Jurkat, Clone E6-1 (cell line): ENCODE measurements at places on chromosomes 1 and 21.

- DNase-seq = no peak
These were observed 2.4 kb downstream of the CCDC17 start for GRCh38 chr1:45621501-45621836.

- peak; percentile 30 for DNase-seq
These were observed 89.0 kb downstream of the URB2 start for GRCh38 chr1:229714964-229715603.

- no peak for DNase-seq
These were observed 114.2 kb upstream of the ATP1A1 start for GRCh38 chr1:116258668-116259419.

GRCh38 chr1:39195166-39196111, 9.1 kb upstream of the MACF1 start:
- DNase-seq = peak; percentile 78

GRCh38 chr1:205318231-205318991, 3.1 kb downstream of the NUAK2 start:
- no peak for DNase-seq

DNA sequence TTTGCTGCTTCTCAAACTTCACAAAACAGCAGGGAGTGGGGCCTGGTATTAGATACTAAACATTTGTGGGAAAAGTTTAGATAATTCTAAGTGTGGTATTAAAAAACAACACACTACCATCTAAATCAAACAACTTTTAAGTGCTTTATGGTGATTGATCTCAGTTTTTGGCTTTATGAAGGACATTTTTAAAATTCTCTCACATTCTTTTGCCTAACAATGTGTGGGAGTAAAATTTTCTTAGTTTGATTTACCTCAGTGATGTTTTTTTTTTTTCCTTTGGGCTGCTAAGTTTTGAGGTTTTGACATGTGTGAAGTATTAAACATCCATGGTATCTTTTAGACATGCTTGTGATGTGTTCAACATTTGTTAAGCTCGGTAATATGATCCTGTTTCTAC, 116.2 kb downstream of the DISP1 start:
- DNase-seq = no peak

DNA sequence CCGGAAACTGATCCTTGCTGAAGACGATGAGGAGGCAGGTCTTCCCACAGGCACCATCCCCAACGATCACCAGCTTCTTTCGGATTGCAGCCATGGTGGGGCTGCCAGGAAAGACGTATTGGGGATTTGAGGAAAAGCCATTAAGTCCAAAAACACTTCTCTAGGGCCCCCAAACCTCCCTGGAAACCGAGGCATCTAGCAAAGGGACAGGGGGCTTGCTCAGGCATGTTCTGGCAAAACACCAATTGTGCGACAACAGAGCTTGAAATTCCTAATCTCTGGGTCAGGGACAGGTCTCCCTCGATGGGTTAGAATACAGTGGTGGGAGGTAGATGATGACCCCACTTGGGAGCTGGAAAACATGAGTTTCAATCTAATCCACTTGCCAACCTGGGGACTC, 3.2 kb downstream of the RHOC start:
- no peak for DNase-seq

DNA sequence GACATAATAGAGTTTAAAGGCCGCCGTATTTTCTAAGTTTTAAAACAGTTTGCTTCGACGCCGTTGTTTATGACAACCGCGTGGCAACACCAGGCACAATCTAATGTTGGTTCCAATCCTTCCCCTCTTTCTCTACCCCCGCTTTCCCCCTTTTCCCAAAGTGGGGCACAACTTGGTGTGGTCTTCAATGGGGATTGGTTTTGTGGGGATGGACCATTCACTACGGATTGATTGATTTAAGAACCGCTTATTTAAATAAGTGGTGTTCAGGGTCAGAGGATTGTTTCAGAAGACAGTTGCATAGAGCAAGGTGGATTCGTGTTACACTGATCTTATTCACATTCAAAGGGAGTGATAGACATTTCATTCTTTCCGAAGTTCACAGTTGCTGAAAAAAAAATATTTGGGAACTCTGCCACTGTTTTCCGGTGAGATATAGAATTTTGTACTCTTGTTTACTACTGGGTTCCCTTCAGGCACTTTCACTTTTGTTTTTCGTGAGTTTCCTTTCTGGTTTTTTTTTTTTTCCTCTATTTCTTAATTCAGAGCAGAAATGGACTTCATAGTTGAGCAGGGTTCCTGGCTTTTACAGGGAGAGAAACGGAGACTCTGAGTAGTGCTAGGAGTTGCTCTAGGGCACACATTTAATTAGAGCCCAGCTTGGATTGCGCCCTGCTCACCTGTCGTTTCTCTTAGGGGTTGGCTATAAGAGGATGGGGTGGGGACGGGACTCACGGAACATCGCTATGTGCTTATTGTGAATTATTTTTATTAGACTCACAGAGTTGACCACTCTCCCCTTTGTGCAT, 79.6 kb upstream of the AK4 start:
- no peak for DNase-seq

DNA sequence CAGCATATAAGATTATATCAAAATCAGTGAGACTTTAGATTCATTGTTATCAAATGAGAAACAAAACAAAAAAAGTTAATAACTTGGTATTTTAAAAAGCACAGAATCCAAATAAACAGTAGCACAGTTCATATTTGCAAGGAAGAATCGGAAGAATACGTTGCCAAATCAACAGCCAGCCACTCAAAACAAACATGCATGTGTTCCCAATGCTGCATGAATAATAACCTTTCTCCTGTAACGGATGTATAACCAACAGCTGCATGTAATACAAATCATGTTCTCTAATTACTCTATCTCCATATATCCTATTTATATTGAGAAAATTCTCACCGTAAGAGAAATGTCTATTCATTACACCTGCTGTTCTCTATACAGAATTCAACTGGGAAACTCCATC, 98.9 kb upstream of the FOXD3 start:
- DNase-seq = no peak

DNA sequence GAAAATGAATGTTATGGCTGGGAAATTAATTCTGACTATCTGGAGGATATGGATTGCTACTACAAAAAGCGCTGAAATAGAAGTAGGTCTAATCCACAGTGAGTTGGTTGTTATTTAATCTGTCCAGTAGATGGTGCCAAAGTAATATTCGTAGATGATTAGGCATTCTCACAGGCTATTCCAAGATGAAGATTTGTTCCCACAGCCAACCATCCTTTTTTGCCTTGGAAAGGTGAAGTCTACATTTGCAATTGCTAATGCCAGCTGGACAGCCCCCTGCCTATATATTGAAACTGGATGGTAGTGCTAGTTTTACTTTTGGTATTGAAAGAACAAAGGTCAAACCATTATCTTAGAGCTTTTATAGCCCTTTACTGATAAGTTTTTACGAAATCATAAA, 43.8 kb downstream of the RBM11 start:
- DNase-seq = peak; percentile 28

- no peak for DNase-seq
These were observed 12.6 kb upstream of the SAMD11 start for GRCh38 chr1:910881-911721.

DNA sequence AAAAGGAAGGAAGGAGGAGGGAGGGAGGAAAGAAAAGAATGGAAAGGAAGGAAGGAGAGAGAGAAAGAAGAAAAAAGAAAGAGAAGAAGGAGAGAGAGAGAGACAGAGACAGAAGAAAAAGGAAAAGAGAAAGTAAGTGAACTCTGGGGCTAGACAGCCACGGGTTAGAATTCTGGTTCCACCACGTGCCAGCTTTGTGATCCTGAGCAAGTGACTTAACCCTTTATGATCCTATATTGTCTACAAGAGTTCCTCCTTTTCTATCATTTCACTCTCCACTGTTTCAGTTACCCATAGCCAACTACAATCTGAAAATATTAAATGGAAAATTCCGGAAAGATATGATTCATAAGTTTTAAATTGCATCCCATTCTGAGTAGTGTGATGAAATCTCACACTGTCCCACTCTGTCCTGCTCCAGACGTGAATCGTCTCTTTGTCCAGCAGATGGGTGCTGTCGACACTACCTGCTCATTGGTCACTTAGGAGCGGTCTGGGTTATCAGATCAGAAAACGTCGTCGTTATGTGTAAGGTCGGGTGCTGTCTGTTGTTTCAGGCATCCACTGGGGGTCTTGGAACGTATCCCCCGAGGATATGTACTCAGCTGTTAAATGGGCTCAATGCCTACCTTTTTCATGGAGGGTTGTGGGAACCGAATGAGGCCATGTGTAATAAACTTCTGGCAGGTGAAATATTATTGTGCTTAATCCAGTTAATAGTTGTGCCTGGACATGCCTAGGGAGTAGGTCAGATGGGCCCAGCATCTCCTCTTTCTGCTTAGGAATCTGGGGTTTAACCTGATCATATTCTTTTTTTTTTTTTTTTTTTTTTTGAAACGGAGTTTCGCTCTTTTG, 19.1 kb downstream of the TMEM51 start:
- no peak for DNase-seq

GRCh38 chr1:41101076-41101475, 79.6 kb upstream of the SLFNL1 start:
- no peak for DNase-seq

DNA sequence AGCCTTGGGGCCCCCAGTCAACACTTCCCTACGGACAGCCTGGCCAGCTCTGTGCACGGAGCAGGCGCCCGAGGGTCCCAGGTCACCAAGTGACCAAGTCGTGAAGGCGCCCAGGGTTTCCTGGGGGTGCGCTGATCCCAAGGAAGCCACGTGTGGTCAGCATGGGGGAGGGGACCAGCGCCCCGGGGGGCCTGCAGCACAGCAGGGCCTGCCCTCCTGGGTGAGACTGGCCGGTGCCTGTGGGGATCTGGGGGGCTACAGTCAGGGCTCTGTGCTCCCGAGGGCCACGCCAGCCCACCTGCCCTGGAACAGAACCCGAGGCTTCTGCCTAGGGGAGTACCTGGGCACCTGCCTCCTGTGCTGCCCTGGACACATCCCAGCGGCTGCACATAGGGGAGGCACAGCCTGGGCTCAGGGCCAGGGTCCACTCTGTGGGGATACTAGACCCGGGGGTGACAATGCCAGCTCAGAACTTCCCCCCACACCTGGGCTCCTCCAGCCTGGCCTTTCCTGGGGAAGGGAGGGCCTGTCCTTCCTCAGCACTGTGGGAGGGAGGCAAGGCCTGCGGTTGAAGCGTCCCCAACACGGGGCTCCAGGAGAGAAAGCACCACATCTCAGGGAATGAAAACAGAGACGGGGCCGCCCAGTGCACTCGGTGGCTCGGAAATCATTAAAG, 6.2 kb upstream of the POFUT2 start:
- DNase-seq = no peak

DNA sequence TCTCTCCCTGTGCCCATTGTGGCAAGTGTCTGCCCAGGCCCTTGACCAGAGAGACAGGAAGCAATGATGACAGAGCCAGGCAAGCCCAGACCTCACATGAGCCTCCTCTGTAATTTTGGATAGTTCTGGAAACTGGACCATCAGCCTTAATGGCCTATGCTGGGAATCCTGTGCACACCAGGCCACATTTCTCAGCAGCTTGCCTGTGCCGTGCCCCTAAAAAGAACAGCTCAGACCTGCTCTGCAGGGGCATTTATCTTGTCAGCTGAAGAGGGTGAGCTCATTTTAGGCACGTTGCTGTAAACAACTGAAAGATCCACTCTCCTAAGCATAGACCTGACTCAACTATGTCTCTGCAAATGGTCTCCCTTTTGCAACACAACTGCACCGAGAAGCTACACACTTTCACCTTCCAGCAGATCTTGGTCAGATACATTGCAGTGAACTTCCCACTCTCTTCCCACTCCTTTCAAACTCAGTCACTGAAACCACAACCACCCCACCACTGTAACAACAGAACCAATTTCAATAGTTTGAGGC, 53.5 kb upstream of the BACH1 start:
- DNase-seq = no peak

DNA sequence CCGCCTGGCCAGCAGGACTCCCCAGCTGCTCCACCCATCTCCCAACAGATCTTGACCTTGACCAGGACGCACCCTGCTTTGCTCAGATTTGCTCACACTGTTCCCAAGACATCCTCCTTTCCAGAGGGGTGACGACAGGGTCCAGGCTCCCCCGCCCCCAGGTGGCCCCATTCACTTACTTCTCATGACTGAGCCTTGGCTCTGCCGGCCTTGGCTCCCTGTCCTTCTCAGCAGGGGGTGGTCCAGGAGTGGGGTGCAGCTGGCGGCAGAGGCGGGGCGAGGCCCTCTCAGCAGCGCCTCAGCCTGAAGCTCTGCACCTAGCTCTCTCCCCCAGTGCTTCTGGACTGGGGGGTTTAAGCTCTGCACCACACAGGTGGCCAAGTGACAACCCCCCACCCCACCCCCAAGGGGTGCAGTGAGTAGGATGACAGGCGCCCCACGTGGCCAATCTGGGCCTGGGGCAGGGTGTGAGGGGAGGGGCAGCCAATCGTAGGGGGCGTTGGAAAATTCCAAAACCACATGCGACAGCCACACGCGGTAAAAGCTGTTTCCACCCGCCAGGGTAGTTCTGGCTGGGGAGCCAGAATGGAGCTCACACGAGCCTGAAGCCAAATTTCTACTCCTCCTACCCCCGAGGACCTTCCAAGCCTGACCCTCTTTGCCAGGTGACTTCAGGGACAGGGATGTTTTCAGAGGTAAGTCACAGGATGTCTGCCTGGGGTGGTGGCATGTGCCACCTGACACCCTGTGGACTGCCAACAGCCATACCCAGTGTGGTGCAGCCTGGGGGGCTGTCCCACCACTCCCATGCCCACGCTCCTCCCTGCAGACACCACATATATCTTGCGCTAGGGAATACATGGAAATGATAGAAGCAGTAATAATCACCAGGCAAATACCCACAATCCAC, 5.6 kb downstream of the RORC start:
- DNase-seq = peak; percentile 86

DNA sequence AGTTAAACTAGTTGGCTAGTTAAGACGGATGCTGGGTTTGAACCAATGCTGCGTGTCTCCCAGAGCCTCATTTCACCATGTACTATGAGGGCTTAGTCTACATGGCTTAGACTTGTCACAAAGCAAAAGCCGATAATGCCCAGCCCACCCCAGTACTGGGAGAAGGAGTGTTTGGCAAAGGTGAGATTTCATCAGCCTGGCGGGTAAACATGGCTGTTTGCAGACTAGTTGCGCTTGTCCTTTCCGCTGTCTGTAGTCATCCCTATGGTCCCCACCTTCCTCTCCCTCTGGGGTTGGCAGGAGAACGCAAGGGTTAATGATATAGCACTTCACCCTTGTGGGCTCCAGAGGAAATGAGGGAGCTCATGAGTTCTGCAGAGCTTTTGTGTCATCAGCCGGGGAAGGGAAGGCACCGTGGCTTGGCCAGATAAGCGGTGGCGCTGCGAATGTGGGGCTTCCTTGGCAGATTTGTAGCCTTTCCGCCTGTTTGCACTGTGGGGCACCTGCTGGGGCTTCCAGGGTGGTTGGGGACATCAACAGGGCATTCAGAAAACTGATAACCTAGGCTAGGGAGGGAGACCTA, 29.2 kb downstream of the SOX13 start:
- peak; percentile 55 for DNase-seq
